Stimulated activated CD4-positive, alpha-beta T cell treated with anti-CD3 and anti-CD28 coated beads, Interleukin-4, amount 100 ng/mL, for 1 hour (primary cell): ENCODE measurements at places on chromosomes 3 and 15.

GRCh38 chr3:46504789-46505188 lies 7.0 kb downstream of the RTP3 start:
- peak; percentile 44 for DNase-seq

GRCh38 chr15:65791335-65792137 lies 557 bp downstream of the DENND4A start:
- peak; percentile 43 for DNase-seq

GRCh38 chr15:82635798-82636197 lies 11.4 kb downstream of the CPEB1 start:
- no peak for DNase-seq

DNA sequence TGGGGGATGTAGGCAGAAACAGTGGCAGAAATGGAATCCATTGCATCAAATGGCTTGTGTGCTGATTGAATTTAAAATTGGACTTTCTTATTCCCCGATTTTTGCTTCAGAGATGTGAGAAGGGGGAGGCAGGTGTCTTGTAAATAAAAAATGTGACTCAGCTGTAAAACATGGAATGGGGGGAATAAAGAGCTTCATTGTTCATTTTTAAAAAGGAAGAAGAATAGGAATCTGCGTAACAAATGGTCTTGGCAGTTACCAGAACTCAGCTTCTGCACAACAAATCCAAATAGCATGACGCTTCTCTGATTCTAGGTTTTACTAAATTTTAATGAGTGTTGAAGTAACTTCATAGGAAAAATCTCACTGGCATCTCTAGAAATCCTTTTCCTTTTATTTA lies 323.9 kb upstream of the GBE1 start:
- no peak for DNase-seq

DNA sequence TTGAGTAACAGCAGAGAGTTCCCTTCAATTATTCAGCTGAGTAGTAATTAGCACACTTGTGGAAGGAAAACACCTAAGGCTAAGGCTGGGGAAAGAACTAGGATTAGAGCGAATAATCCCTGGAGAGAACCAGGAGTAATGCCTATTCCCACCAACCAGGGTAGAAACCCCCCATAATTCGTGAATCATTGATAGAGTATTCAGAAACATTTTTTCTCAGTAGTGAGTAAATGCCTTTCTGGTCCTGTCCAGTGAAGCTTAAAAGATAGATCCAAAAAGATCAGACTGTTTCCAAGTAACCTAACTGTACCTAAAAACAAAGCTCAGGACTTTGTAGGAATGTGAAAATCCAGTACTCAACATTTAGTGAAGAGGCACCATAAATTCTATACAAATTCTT lies 71.2 kb downstream of the DGKG start:
- no peak for DNase-seq

DNA sequence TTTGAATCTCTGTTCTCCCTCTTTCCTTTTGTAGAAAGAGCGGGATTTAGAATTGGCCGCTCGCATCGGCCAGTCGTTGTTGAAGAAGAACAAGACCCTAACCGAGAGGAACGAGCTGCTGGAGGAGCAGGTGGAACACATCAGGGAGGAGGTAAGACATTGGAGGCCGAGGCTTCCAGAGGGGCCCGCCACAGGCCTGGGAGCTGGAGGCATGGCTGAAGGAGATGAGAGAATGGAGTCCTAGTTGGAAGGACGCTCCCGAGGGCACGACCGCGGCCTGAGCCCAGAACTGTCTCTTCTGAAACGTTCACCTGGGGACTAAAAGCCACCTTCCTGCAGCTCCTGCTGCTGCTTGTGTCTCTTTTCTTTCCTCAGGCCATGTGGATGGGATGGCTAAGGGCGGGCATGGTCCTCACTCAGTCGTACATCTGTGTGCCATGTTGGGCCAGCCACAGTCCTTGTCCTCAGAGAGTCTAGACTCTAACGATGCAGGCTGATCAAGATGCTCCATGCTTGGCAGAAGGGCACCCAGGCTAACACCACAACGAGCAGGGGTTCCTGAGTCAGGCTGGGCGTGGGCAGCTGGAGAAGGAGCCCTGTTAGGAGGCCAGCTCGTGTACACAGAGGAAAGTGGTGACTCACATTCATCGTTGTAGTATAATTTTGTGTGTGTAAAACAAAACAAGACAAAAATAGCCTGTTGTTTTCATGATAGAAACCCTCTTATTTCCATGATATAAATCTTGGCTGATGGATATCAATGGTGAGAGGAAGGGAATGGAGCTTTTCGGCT lies 81.1 kb downstream of the CCK start:
- DNase-seq: no peak

- DNase-seq: no peak
Observed at GRCh38 chr3:4722103-4722502, 229.0 kb downstream of the ITPR1 start.

GRCh38 chr3:122520861-122521260 lies 6.1 kb upstream of the KPNA1 start:
- DNase-seq: no peak

DNA sequence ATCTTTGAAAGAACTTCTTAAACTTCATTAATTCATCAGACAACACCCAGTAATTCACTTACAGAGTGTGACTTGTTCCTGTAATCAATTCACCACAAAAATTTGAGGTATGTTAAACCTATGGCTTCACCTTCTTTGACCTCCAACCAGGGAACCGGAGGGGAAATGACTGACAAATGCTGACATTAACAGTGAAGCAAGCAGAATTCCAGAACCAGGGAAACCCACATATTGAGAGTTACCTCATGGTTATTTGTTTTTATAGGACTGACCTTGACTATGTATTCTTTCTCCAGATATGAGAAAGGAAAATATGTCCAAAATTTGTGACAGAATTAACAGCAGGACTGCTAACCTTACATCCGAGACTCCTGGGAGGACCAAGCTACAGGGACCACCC lies 2.7 kb downstream of the P3H2 start:
- no peak for DNase-seq

DNA sequence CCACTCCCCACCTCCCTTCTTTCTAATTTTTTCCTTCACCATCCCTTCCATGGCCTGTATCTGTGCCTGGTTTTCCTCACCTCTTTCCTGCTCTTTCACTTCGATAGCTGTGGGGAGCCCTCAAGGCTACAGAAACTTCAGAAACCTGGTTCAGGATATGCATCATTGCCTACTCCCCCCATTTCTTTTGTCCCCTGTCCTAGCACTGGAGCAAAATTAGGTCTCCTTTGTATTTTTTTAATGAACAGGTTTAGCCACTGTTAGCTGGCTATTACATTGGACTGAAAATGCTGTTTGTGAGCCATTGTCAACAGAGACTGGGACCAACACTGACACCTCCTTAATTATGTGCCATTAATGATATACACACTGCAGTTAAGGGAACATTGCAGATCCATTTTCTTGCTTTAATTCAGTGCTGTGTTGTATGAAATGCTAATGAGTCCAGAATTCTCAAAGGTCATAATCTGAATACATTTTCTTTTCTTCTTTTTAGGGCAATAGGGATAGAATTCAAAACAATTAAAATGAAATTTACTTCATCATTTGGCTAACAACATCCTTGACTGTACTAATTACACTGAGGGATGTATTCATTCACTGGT lies 138.6 kb downstream of the PDCD6IP start:
- DNase-seq: no peak

GRCh38 chr15:27757052-27757451 lies 342.1 kb downstream of the OCA2 start:
- DNase-seq: no peak

- no peak for DNase-seq
Observed at GRCh38 chr3:111237946-111238345, 166.3 kb downstream of the NECTIN3 start.

DNA sequence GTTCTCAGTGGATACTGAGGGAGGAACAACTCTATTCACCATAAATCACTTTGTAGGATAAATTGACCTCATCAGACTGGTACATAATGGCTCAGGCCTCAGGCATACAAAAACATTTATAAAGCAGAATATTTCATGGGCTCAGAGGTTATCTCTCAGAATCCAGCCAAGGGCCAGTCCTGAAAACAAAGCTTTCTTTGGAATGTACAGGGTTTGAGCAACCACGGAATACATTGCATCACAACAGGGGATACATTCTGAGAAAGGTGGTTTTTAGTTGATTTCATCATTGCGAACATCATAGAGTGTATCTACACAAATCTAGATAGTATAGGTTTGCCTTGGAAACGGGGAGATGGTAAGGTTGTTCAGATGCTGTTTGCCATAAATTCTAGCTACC lies 33.4 kb upstream of the CTDSPL2 start:
- no peak for DNase-seq

GRCh38 chr15:35174948-35175347 lies 89.9 kb upstream of the NANOGP8 start:
- DNase-seq: no peak

GRCh38 chr15:101477851-101478362 lies 11.6 kb downstream of the PCSK6 start:
- no peak for DNase-seq

GRCh38 chr3:150300852-150301517 lies 107.1 kb upstream of the TSC22D2 start:
- DNase-seq: no peak

- peak; percentile 4 for DNase-seq
Observed at GRCh38 chr15:43440721-43441281, 52.2 kb downstream of the TP53BP1 start.

DNA sequence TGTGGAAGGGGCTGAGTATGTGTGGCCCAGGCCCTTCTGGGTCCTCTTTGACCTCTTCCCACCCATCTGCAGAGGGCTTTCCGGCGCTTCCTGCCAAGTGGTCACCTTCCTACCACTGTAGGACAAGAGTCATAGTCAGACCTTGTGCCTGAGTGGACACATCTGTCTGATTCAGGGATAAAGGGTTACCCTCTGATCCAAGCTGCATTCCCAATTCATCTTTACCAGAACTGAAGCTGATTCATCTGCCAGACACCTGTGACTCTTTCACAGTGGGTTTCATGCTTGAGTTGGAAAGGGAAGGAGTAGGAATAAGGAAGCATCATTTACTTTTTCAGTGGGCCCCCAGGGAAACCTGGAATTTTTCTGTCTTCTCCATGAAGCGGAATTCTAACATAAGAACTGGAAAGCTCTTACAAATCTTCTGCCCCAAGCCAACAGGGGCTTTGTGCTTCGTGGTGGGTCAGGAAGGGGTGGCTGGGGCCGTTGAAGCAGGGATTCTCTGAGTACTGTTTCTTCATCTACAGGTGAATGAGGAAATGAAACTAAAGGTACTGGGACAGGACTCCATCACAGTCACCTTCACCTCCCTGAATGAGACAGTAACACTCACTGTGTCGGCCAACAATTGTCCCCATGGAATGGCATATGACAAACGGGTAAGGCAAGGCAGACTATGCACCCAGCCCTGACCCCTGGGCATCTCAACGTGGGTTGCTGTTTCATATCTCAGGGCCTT lies 46.4 kb downstream of the C3orf20 start:
- no peak for DNase-seq

DNA sequence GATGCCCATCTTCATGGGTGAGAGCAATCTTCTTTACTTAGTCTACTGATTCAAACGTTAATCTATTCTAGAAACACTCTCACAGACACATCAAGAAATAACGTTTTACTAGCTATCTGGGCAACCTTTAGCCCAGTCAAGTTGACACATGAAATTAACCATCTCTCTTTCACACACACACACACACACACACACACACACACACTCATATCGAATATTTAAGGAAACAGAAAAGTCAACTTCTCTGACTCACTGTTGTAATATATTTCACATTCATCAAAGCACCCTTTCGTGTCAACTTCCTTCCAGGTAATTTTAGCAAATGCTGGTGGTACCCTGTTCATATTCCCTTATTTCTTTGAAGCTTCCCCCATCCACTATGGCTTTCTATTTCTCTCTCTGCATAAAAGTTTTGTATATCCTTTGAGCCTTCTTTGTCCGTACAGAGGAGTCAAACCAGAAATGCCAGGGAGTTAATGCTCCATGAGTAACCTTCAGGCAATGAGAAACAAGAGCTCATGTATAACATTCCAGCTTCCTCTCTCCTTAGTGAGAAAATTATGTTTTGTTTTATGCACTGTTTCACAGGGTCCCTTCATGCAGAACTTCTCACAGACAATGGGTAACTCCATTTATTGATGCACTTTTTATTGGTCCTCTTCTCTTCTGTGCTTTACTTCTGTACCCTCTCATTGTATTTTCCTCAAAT lies 335.5 kb upstream of the CBLB start:
- no peak for DNase-seq

- DNase-seq: no peak
Observed at GRCh38 chr3:52910823-52911222, 13.5 kb upstream of the STIMATE start.

DNA sequence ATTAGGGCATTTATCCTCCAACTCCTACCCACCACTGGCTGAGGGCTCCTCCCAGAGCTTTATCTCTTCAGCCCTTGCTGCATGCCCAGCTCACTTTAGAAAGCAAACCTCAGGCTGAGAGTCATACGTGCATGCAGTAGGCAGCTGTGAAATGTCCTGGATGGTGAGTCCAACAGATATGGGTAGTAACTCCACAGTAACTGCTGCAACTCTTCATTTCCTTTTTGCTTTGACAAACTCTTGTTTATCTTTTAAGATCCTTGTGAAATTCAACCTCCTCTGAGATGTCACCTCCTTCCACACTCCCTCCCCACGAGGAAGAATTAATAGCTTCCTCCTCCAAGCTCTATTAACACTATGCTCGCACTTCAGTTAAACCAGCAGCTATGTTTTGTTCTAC lies 35.9 kb upstream of the CTNNB1 start:
- no peak for DNase-seq

GRCh38 chr3:79885407-79885806 lies 117.6 kb upstream of the ROBO1 start:
- no peak for DNase-seq

- DNase-seq: no peak
Observed at GRCh38 chr3:67388738-67389137, 265.7 kb downstream of the SUCLG2 start.

- no peak for DNase-seq
Observed at GRCh38 chr3:40801284-40801741, 276.6 kb downstream of the ZNF621 start.

GRCh38 chr3:69961706-69962439 lies 37.7 kb upstream of the SAMMSON start:
- no peak for DNase-seq

DNA sequence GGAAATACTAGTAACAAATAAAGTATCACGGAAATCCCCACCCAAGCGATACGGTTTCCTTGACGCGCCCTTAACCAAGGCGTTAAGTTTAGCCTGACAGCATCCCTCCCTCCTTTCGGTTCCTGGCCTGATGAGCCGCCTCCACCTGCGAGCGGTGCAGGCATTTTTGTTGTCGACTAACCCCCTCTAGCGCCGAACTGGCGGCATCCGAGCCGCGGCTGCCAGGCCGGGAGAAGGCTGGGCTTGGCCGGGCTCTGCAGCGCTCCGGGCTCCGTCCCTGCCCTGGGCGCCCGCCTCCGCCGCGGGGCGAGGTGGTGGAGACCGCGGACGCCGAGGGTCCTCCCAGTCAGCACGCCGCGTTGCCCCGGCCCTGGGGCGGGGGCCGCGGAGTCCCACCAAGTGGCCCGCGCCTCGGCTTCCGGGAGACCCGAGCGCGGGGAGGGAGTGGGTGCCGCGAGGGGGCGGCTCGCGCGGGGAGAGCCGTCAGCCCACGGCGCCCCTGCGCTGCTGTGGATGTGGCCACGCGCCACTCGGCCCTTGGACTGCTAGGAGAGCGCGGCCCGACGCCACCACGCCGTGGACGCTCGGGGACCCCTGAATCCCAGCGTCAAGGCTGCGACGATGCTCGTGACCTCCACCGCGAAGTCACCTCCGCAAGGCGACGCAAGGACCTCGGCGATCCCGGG lies 1.1 kb upstream of the EPHA6 start:
- DNase-seq: peak; percentile 45

GRCh38 chr3:87298111-87298718 lies 21.8 kb upstream of the POU1F1 start:
- DNase-seq: no peak
